Neuronal stem cell (in vitro differentiated cells): ENCODE measurements at places on chromosomes 1 and 21.

DNA sequence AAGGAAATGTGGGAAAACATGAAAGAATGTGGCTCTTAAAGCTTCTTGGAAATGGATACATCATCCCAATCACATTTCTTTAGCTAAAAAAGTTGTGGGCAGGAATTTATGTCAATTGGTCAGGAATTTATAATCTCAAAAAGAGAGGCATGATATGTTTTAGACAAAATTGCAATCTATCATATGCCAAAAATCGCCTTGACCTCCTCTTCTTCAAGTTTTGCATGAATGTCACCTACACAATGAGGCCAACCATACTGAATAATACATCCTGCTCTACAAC, 42.4 kb downstream of the ATP6V1G3 start:
- DNase-seq: no peak

GRCh38 chr1:93629101-93630059, 52.3 kb downstream of the BCAR3 start:
- peak; percentile 56 for DNase-seq

GRCh38 chr1:19882111-19883071, at the start of gene OTUD3:
Gene OTUD3, plus strand, starts transcription at chr1:19882395. Its CDS starts 119 bp downstream, at chr1:19882514.
- DNase-seq: peak; percentile 99

GRCh38 chr1:203213126-203213525, 16.3 kb downstream of the CHIT1 start:
- DNase-seq: no peak

GRCh38 chr1:201377611-201378092, at the start of gene TNNT2:
Gene TNNT2, minus strand, starts transcription at chr1:201377680. Its CDS starts 4,426 bp downstream, at chr1:201373254.
- no peak for DNase-seq

GRCh38 chr1:16387201-16388188, 20.5 kb downstream of the SZRD1 start:
- no peak for DNase-seq

- DNase-seq: no peak
These were observed 4.3 kb upstream of the FGGY start for GRCh38 chr1:59292562-59292961.

GRCh38 chr1:67214420-67215174, 48.3 kb downstream of the IL23R start:
- no peak for DNase-seq

DNA sequence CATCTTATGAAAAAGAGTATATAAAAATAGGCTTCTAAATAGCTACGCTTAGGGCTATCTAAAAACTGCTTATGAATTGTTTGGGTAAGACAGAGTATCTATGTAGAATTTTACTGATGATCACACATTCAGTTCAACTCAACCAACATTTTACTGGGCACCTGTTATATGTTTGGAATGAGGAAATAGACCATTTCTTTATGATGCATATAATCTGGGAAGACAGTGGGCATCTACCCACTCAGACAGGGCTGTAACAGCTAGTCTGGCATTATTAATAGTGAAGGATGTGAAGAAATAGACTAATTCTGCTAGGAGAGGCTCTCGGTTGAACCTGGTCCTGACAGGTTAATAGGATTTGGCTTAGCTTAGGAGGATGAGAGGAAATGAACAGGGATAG, 56.9 kb downstream of the TIAM1 start:
- no peak for DNase-seq

GRCh38 chr1:192162376-192162775, 4.1 kb downstream of the RGS18 start:
- no peak for DNase-seq

DNA sequence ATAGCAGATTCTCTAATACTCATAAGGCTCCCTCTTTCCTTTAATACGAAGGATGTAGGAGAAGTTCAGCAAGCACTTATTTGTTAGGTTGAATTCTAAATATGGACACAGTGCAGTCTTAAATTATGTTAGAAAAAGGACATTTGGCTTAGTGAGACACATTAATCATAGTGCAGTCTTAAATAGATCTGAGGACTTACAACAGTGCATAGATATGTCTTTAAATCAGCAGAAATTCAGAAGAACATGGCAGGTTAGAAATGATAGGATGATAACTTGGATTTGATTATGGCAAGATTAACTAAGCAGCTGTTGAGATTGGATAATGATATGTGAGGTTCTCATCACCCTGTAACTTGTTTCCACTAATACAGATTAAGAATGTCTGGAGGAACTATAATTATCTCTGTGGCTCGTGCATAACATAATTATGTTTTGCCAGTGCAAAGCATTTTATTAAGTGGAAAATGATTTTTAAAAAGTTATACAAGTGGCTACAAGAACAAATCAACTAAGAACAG, 485.9 kb downstream of the USP25 start:
- DNase-seq: no peak

GRCh38 chr1:157407917-157408525, 144.3 kb downstream of the FCRL5 start:
- no peak for DNase-seq

DNA sequence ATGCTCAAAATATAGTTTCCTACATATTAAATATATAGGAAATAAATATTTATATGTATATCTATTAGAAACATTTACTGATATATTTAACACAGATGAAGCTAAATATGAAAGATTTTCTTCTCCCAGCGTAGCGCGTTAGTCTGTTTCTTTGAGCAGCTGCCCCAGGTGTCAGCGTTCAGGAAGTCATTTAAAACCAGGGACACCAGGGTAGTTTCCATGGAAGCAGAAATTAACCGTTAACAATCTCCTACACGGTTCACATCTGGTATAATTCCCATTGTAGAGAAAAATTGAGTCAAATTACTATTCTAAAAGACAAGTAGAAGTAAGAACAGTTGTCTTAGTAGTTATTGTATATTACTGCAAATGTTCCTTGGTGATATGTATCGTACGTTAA, 1443.7 kb downstream of the MRPL39 start:
- DNase-seq: no peak

- DNase-seq: no peak
These were observed 168.1 kb downstream of the DUSP10 start for GRCh38 chr1:221573756-221574155.

GRCh38 chr1:50208315-50208714, 99.6 kb downstream of the ELAVL4 start:
- DNase-seq: no peak

DNA sequence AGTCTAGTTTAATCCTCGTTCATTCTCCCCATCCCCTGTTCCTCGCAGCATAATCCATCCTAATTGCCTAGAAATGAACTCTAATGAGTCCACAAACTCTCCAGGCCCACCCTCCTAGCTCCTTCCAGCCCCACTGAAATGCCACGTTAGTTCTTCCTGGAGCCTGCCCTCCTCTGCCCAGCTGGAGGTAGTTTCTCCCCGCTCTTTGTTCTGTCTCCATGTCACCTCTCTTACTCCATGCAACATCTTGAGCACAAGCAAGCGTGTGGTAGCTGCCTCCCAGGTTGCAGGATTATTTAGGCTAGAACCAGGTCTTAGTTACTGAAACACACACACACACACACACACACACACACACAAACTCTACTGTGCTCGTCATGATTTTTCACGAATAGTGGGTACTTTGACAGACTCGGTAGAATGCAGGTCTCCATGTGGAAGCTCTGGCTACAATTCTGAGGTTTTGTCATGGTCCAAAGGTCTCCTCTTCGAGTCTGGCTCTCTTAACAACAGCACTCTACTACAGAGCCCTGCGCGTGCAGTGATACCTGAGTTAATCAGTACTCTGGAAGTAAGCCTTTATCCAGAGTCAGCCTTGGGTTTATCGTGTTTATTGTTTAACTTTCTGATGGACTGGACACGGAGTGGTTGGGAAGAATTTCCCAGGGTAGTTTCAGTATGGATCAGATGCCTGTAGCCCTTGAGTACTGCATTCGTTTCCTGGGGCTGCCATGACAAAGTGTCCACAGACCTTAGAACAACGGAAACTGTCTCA, 27.5 kb downstream of the HUNK start:
- no peak for DNase-seq

GRCh38 chr1:152000964-152001630, 7.4 kb upstream of the S100A10 start:
- no peak for DNase-seq

DNA sequence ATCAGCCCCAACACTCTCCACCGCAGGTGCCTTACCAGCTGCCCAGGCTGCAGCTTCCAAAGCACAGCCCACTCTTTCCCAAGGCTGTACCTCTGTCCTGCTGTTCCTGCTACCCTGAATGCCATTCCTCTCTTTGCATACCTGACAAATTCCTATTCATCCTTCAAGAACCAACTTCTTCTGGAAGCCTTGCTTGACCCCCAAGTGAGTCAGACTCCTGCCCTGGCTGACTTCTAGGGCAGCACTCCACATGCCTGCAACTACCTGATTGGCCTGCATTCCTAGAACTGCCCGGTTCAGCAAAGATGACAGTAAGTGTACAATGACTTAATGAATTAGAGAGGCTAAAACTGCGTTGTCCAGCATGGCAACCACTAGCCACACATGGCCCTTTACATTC, 20.8 kb upstream of the PDZK1IP1 start:
- no peak for DNase-seq

- DNase-seq: no peak
These were observed 54.5 kb upstream of the RAP1A start for GRCh38 chr1:111565079-111565478.

DNA sequence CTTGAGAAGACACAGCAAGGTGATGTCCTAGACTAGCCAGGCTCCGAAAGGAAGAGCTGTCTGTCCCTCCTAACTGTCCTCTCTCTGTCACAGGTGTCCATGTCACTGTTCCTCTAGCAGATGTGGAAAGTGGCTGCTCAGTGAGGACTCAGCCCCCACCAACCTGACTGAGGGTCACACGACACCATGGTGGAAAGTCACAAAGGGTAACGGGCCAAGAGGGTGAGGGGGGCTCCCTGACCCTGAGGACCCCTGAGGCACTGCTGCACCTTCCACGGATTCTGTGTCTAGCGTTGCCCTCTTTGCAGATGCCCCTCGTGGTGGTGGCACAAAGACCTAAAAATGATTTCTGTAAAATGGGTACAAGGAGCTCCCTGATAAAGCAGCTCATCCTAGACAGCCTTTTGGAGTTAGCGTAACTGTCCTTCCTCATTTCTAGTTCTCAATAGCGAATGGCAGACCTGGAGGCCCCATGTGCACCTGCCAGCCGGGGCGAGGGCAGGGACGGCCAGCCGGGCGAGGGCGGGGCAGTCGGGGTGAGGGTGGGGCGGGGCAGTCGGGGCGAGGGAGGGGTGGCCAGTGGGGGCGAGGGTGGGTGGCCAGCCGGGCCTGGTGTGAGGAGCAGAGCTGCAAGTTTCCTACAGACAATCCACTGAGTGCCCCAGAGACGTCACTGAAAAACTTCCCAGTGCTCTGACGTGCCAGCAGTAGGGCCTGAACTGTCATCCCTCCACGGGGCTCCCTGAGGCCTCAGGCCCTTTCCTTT, 23.4 kb downstream of the POFUT2 start:
- DNase-seq: no peak

DNA sequence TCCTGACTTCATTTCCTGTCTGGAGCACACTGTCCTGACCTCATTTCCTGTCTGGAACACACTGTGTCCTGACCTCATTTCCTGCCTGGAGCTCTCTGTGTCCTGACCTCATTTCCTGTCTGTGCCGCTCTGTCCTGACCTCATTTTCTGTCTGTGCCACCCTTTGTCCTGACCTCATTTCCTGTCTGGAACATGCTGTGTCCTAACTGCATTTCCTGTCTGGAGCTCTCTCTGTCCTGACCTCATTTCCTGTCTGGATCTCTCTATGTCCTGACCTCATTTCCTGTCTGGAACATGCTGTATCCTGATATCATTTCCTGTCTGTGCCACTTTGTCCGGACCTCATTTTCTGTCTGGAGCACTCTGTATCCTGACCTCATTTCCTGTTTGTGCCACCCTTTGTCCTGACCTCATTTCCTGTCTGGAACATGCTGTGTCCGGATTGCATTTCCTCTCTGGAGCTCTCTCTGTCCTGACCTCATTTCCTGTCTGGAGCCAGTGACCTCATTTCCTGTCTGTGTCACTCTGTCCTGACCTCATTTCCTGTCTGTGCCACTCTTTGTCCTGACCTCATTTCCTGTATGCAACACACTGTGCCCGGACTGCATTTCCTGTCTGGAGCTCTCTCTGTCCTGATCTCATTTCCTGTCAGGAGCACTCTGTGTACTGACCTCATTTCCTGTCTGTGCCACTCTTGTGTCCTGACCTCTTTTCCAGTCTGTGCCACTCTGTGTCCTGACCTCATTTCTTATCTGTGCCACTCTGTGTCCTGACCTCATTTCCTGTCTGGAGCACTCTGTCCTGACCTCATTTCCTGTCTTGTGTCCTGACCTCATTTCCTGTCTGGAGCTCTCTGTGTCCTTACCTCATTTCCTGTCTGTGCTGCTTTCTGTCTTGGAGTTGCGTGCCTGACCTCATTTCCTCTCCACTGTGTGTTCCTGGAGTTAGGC, 27.6 kb downstream of the SKI start:
- no peak for DNase-seq

DNA sequence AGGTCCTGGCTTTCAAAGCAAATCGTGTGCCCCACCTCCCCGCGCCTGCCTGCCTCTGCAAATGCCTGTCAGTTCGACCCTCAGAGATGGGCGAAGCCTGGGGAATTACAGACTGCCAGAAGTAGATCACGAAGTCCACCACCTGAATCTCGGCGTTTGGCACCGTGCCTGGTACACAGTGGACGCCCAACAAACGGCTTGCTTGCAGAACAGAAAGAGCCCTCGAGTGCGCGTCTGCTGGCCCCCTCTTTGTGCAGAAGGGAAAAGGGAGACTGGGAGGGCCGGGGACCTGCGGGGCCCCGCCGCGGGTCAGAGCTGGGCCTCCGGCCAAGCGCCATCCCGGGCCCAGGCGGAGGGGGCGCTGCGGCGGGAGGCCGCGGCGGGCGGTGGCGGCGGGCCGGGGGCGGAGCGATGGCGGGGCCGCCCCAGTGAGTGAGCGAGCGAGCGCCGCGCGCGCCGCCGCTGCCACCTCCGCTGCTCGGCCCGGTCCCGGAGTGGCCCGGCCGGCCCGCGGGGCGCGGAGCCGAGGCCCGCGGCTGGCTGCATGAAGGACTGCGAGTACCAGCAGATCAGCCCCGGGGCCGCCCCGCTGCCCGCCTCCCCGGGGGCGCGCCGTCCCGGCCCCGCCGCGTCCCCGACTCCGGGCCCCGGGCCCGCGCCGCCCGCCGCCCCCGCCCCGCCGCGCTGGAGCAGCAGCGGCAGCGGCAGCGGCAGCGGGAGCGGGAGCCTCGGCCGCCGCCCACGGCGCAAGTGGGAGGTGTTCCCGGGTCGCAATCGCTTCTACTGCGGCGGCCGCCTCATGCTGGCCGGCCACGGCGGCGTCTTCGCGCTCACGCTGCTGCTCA, at the start of gene ZDHHC18:
Gene ZDHHC18, plus strand, starts transcription at position 428 of the 845 bp plus-strand sequence. Its CDS starts 117 bp downstream, at position 545.
- peak; percentile 63 for DNase-seq

GRCh38 chr21:35658242-35658641, 402.1 kb downstream of the SETD4 start:
- no peak for DNase-seq

- DNase-seq: no peak
These were observed 38.5 kb upstream of the PRDX6 start for GRCh38 chr1:173438675-173439074.

- no peak for DNase-seq
These were observed 106.5 kb downstream of the PLPP3 start for GRCh38 chr1:56472860-56473259.
